Effector CD4-positive, alpha-beta T cell (primary cell): ENCODE measurements at places on chromosomes 5 and 9.

DNA sequence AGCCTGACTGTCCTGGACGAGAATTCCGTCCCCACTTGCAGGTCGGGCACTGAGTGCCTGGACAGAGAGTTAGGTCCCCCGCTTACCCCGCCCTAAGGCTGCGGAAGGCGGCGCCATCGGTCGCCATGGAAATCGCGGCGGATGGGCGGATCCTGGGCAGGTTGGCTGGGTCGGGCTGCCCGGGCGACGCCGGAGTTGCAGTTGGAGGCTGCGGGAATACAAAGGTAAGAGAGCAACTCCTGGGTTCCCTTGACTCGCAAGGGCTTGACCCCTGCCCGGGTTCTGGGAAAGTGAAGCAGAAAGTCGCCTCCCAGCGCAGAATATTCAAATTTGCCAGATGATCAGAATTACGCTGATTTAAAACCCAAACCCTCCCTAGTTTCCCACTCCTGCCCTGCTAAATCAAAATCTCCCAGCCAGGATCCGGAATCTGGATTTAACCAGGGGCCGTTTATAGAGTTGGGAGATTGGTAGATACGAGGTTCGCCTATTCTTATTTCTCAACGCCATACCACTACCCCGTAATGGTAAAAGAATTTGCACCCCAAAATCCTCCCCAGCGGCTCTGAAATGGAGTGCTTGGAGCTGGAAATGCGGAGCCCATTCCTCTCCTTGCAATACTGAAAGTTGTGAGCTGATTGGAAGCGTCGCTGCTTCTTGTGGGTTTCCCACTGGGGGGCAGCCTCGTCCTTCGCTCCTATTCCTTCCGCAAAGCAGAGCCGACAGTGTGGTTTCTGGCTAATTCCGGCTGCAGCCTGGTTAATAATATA lies 156.4 kb upstream of the RASEF start:
- DNase-seq = no peak

DNA sequence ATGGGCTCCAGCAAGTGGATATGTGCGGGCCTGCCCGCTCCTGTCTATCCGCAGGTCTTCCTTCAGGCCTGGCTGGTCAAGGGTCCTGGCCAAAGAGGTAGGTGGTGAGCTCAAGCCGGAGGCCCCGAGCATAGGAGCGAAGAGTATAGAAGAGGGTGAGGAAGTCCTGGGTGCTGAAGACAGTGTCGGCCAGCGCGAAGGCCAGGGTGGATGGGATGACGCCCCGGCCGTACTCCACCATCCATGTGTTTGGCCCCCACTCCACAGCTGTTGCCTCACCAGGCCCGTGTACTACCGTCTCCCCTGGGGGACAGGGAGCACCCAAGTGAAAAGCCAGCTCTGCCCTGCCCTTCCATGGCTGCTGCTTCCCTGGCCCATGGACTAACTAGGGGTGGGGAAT lies 2.0 kb downstream of the SIGMAR1 start:
- no peak for DNase-seq

GRCh38 chr5:52657247-52657645 lies 130.5 kb upstream of the ITGA1 start:
- no peak for DNase-seq

DNA sequence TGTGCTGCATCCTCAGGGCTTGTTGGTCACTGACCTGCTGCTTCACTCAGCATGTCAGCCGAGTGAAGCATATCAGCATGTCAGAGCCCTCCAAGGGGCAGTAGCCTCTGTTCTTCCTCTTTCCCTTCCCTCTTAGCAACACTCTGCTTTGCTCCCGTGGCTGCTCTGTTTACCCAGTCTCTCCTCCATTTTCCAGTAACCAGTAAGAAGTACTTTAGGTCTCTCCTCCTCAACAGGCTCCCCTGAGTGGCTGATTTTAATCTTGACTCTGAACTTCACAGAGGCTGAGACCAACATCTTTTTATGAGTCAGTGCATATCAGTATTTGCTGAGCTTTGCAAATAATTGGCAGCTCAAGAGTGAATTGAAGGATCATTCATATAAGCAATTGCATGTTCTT lies 18.6 kb upstream of the ADRB2 start:
- DNase-seq = no peak

DNA sequence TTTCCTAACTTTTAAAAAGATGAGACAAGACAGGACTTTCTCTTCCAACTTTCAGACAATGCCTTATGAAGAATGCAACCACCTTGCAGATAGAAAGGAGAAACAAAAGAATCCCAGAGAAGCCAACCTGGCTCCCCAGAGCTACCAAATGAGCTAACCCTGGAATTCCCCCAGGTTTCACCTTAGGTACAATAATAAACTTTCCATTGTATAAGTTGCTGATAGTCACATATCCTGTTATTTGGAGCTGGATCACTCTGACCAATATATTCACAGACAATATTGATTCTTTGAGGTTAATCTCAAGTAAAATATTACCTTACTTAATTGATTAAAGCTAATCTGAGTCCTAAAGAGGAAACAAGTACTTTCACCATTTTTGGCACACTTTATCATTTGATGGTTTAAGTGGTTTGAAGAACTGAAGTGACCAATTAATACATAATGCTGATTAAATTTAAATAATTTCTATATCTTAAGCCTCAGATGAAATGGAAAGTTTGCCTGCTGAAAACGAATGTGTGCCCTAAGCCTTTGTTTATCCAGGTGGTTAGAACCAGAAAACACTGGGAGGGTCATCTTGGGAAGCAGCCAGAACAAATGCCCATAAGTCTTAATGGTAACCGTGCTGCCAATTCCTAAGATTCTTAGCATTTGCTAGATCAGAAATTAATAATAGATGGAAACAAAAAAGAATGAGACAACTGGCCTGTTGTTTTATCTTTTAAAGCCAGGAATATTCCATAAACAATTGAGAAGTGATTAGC lies 159.6 kb upstream of the SLC12A2 start:
- no peak for DNase-seq
